Left lung (tissue), 14 donors: ENCODE measurements at places on chromosomes 6 and 20.

DNA sequence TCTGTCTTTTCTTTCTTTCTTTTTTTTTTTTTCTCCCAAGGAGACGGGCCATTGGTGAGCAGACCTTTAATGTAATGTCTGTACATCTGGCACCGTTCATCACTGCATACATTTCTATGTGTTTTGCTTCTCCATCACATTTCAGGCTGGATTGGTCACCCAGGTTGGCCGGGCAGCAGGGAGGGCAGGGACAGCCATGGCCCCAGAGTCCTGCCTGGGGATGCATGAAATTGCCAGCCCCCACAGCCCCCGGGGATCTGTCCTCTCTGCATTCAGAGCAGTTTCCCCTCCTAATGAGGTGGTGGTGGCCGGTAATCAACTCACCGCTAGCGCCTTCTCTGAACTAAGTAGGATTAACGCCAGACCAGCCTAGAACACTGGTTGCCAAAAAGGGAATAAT is 50.4 kb downstream of the APCDD1L start:
- no peak overlapping the region for H3K27ac ChIP-seq
- no peaks in the 10 kb centered on the region for H3K4me1 ChIP-seq
- H3K4me3 ChIP-seq = no peak overlapping the region
- DNase-seq = no peak
- no peaks in the 10 kb centered on the region for H3K27me3 ChIP-seq

- H3K4me3 ChIP-seq = no peak overlapping the region
- no peaks in the 10 kb centered on the region for H3K27me3 ChIP-seq
- H3K36me3 ChIP-seq = no peaks in the 10 kb centered on the region
- no peak overlapping the region for H3K27ac ChIP-seq
These were observed 57.3 kb upstream of the LAMP5 start for GRCh38 chr20:9457136-9457535.

- no peak for DNase-seq
- no peaks in the 10 kb centered on the region for H3K27me3 ChIP-seq
- no peak overlapping the region for H3K4me3 ChIP-seq
- no peak overlapping the region for H3K27ac ChIP-seq
- no peaks in the 10 kb centered on the region for H3K4me1 ChIP-seq
These were observed 36.2 kb upstream of the CDYL start for GRCh38 chr6:4740032-4740431.

GRCh38 chr6:155782320-155782731 is 326.7 kb upstream of the NOX3 start:
- no peak for DNase-seq
- H3K27ac ChIP-seq = no peak overlapping the region
- no peaks in the 10 kb centered on the region for H3K4me1 ChIP-seq
- no peaks in the 10 kb centered on the region for H3K27me3 ChIP-seq
- no peaks in the 10 kb centered on the region for H3K36me3 ChIP-seq

DNA sequence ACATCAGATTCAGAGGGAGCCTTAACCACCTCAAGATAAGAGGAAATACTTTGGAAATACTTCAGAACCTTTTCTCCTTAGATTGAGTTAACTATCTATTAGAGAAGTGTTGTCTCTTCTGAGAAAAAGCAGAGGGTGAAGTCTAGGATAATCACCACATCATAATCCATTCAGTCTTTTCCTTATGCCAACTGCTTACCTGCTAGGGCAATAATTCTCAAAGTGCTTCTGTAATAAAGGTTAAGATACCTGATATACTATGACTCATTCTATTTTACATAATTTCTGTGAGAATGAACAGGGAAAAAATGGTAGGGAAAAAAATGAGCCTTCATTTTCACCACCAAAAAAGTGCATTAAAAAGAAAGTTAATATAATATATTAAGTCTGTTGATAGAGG is 70.1 kb upstream of the LOC128125822 start:
- H3K4me1 ChIP-seq = no peaks in the 10 kb centered on the region
- no peak overlapping the region for H3K27ac ChIP-seq
- no peaks in the 10 kb centered on the region for H3K36me3 ChIP-seq
- DNase-seq = no peak
- no peaks in the 10 kb centered on the region for H3K27me3 ChIP-seq

DNA sequence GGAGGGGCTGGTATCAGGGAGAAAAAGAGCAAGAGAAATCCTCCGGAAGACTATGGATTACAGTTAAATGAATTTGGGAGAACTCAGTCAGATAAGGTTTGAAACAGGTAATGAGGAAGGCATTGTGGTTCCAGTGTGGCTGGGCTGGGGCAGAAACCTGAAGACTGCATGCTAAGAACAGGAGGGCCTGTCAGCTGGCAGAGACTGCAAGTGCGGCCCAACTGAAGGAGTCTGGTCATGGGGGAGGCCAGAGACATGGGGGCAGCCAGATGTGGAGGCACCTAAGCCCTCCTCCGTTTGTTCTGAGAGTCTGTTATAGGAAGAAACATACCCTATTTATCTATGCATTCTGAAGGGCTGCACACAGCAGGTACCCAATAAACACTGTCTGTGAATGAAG is 16.6 kb downstream of the TFB1M start:
- no peak for DNase-seq
- no peaks in the 10 kb centered on the region for H3K36me3 ChIP-seq
- H3K27me3 ChIP-seq = no peaks in the 10 kb centered on the region
- no peak overlapping the region for H3K27ac ChIP-seq

DNA sequence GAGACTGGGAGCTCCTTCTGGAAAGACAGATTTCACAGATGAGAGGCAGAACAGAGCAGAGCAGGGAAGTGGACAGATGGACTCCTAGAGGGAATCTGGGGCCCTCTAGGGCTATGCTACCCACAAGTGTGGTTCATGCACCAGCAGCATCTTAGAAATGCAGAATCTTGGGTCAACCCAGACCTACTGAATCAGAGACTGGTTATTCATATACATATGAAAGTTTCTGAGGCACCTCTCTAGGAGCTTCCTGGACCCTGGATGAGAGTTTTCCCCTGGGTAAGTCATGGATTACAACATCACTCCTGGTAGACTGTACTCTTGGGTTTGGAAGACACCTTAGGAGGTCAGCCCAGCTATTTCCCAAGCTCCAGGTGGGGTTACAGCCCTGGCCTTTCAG is 55.4 kb upstream of the SAYSD1 start:
- DNase-seq = no peak
- H3K27ac ChIP-seq = no peak overlapping the region
- H3K4me3 ChIP-seq = no peak overlapping the region
- H3K27me3 ChIP-seq = no peaks in the 10 kb centered on the region

DNA sequence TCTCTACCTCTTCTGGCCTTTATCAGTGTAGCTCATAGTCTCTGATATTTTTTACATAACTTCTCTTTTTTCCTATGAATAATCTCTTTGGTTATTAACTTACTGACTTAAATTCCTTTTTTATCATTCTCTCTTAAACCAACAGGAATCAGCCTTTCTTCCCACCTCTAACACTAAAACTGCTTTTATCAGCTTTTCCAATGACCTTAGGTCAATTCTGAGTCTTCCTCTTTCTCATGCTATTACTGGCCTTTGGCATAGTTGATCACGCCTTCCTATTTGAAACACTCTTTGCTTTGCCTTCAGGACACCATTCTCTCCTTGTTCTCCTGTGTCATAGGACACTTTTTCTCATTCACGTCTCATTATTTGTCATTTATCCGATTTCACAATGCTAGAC is 8.1 kb upstream of the HINT3 start:
- H3K36me3 ChIP-seq = no peaks in the 10 kb centered on the region
- H3K27me3 ChIP-seq = no peaks in the 10 kb centered on the region
- peak overlapping the region; percentile 68 for H3K27ac ChIP-seq
- H3K4me1 ChIP-seq = peaks cover 52% of the 10 kb centered on the region

GRCh38 chr20:57934007-57934805 is 224.4 kb upstream of the PMEPA1 start:
- H3K27me3 ChIP-seq = no peaks in the 10 kb centered on the region
- no peaks in the 10 kb centered on the region for H3K4me1 ChIP-seq
- no peak for DNase-seq
- no peaks in the 10 kb centered on the region for H3K36me3 ChIP-seq

- H3K27ac ChIP-seq = no peak overlapping the region
- H3K36me3 ChIP-seq = no peaks in the 10 kb centered on the region
- H3K4me1 ChIP-seq = no peaks in the 10 kb centered on the region
- DNase-seq = no peak
- H3K4me3 ChIP-seq = no peak overlapping the region
These were observed 139.8 kb downstream of the BACH2 start for GRCh38 chr6:90156861-90157260.

GRCh38 chr6:29739136-29739881 is 16.1 kb downstream of the HLA-F start:
- no peak overlapping the region for H3K27ac ChIP-seq
- H3K27me3 ChIP-seq = no peaks in the 10 kb centered on the region
- DNase-seq = no peak
- H3K4me1 ChIP-seq = no peaks in the 10 kb centered on the region

- no peak overlapping the region for H3K27ac ChIP-seq
- no peaks in the 10 kb centered on the region for H3K27me3 ChIP-seq
- no peaks in the 10 kb centered on the region for H3K36me3 ChIP-seq
- no peaks in the 10 kb centered on the region for H3K4me1 ChIP-seq
These were observed 274.3 kb downstream of the QKI start for GRCh38 chr6:163688739-163689362.

- H3K27me3 ChIP-seq = no peaks in the 10 kb centered on the region
- no peaks in the 10 kb centered on the region for H3K4me1 ChIP-seq
- no peak overlapping the region for H3K4me3 ChIP-seq
These were observed 62.1 kb downstream of the BMP2 start for GRCh38 chr20:6829510-6830116.

DNA sequence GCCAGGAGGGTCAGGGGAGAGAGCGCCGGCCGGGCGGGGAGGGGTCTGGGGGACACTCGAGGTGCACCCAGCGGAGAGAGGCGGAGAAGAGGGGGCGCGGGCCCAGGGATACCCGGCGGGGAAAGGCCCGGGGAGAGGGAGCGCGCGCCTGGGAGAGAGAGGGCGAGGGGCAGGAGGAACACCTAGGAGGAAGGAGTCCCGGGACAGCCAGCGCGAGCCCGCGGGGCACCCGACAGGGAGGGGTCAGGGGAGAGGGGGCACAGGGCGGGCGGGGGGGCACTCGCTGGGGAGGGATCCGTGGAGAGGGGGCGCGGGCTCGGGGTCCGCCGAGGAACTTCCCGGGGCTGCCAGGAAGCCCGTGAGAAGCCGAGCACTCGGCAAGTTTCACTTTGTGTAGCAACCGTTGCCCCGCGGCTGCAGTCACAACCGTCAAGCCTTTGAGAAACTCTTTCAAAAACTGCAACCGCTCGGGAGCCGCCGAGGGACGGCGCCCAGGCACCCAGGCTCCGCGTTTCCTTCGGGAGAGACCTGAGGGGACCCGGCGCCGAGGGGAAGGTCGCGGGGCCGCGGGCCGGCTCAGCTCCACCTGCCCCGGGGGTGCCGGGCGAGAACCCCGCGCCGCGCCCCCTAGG is 471 bp downstream of the EZR start:
- peak overlapping the region; percentile 80 for H3K4me3 ChIP-seq
- no peaks in the 10 kb centered on the region for H3K27me3 ChIP-seq
- peaks cover 9% of the 10 kb centered on the region for H3K36me3 ChIP-seq
- peak; percentile 60 for DNase-seq
- H3K4me1 ChIP-seq = peaks cover 10% of the 10 kb centered on the region

GRCh38 chr20:33719277-33719988 is 677 bp downstream of the PXMP4 start:
- H3K4me3 ChIP-seq = peak overlapping the region; percentile 83
- peak overlapping the region; percentile 86 for H3K27ac ChIP-seq
- H3K4me1 ChIP-seq = peaks cover 31% of the 10 kb centered on the region
- peaks cover under 1% of the 10 kb centered on the region for H3K36me3 ChIP-seq
- no peak for DNase-seq
- no peaks in the 10 kb centered on the region for H3K27me3 ChIP-seq

- H3K4me1 ChIP-seq = peaks cover 15% of the 10 kb centered on the region
- no peaks in the 10 kb centered on the region for H3K27me3 ChIP-seq
- H3K4me3 ChIP-seq = no peak overlapping the region
- no peaks in the 10 kb centered on the region for H3K36me3 ChIP-seq
- peak; percentile 58 for DNase-seq
These were observed 156.1 kb downstream of the MRPL14 start for GRCh38 chr6:43970913-43971775.

DNA sequence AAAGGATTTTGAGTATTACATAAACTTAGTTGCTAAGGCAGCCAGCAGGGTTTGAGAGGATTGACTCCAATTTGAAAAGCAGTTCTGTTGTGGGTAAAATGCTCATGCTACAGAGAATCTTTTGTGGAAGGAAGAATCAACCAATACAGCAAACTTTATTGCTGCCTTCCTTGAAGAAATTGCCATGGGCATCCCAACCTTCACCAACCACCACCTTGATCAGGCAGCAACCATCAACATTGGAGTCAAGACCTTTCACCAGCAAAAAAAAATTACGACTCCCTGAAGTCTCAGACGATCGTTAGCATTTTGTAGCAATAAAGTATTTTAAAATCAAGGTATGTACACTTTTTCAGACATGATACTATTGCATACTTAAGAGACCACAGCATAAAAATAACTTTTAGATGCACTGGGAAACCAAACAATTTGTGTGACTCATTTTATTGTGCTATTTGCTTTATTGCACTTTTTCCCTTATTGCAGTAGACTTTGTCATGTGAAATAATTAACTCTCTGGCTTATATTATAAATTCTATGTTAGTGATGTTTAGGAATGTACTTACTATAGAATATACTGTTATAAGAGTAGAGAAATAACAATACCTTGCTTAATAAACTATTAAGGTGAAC is 390.8 kb downstream of the CDKAL1 start:
- no peaks in the 10 kb centered on the region for H3K36me3 ChIP-seq
- H3K4me1 ChIP-seq = no peaks in the 10 kb centered on the region
- no peaks in the 10 kb centered on the region for H3K27me3 ChIP-seq
- H3K4me3 ChIP-seq = no peak overlapping the region
